ENCODE measurements at places on chromosomes 3 and 15. TPM values are rescaled to one million over a fixed set of nuclear protein-coding genes. Genes with fewer than 3 reads are reported as not detected.

WHAMM gene
- 14.5 TPM for total RNA-seq

GOLGA8M gene
- total RNA-seq, result 1.8 TPM

CD80 gene
- total RNA-seq, result 7.2 TPM

DNA sequence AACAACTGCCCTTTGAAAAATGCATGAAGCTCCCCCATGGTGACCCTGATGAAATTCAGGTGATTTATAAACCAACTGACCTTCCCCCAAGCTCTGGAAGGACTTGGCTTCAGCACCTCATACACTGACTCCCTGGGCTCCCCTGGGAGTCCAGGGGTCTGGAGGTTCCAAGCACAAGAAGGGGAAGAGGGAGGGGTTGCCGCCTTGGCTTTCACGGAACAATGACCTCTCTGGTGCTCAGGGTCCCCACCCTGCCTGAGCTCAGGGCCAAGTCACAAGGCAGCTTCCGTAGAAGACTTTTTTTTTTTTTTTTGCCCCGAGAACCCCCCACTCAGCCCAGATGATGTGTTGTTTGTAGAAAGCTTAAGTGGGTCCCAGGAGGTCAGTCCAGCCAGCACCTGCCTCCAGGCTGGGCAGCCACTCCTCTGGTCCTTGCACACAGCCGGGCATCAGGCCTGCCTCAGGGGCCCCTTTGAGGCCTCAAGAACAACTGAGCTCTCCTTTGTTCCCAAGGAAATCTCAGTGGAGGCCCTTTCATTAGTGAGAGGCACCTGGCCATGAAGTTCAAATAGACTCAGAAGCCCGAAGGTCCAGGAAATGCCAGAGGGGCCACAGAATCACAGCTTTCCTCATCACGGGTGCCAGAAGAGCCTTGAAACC is 14.0 kb upstream of the ALAS1 start:
- H3K27me3 ChIP-seq, result no peaks in the 10 kb centered on the region
- no peak for DNase-seq
- H3K4me1 ChIP-seq, result peaks cover 7% of the 10 kb centered on the region
- H3K4me3 ChIP-seq, result no peak overlapping the region
- no peaks in the 10 kb centered on the region for H3K36me3 ChIP-seq

- no peak for DNase-seq
- no peaks in the 10 kb centered on the region for H3K36me3 ChIP-seq
Observed at GRCh38 chr15:33757516-33758232, 210.6 kb upstream of the CHRM5 start.

Data from activated CD4-positive, alpha-beta T cell treated with anti-CD3 and anti-CD28 coated beads, Interleukin-2, amount 10 ng/mL, durations not matched to agents 7 days and 5 days (primary cell).